GM23338 (cell line): ENCODE measurements at places on chromosomes 1 and 21. TPM values are rescaled to one million over a fixed set of nuclear protein-coding genes. Genes with fewer than 3 reads are reported as not detected.

The CDA gene
- polyA plus RNA-seq: 13.6 and 16.4 TPM in 2 replicates

The AMY1A gene
- not detected in 2 replicates for polyA plus RNA-seq

The THEM5 gene
- polyA plus RNA-seq: 0.38 TPM in 1 of 2 replicates, not detected in the other

The ZFP69B gene
- 4.6 and 5.2 TPM in 2 replicates for polyA plus RNA-seq

The OR2T2 gene
- not detected in 2 replicates for polyA plus RNA-seq

The CYP4X1 gene
- 1.1 and 1.8 TPM in 2 replicates for polyA plus RNA-seq

The MCOLN2 gene
- polyA plus RNA-seq: 2.2 and 2.7 TPM in 2 replicates

The OR10J1 gene
- not detected in 2 replicates for polyA plus RNA-seq

The RXFP4 gene
- 0.23 TPM in 1 of 2 replicates, not detected in the other for polyA plus RNA-seq

The SPRR2G gene
- not detected in 2 replicates for polyA plus RNA-seq

The CLDN17 gene
- polyA plus RNA-seq: not detected in 2 replicates

The LAX1 gene
- polyA plus RNA-seq: not detected in 2 replicates

The GPR37L1 gene
- polyA plus RNA-seq: 0.08 and 0.19 TPM in 2 replicates

The NR0B2 gene
- polyA plus RNA-seq: 0.18 TPM in 1 of 2 replicates, not detected in the other

The LRRC47 gene
- polyA plus RNA-seq: 15.8 and 17.2 TPM in 2 replicates

The PTPRC gene
- polyA plus RNA-seq: 0.43 and 0.52 TPM in 2 replicates

The FNDC10 gene
- polyA plus RNA-seq: 7.7 and 8.6 TPM in 2 replicates

The HSD3B2 gene
- polyA plus RNA-seq: not detected in 2 replicates

The LCE1D gene
- polyA plus RNA-seq: not detected in 2 replicates

The KRTAP19-3 gene
- polyA plus RNA-seq: not detected in 2 replicates

The MPL gene
- 0.54 TPM in 1 of 2 replicates, not detected in the other for polyA plus RNA-seq

The IER5 gene
- polyA plus RNA-seq: 3.8 and 4.6 TPM in 2 replicates

The LYPD8 gene
- polyA plus RNA-seq: not detected in 2 replicates

The MTX1 gene
- polyA plus RNA-seq: 106 and 109 TPM in 2 replicates
